Globus pallidus (tissue), 1 donor: ENCODE measurements at places on chromosomes 1 and 21.

DNA sequence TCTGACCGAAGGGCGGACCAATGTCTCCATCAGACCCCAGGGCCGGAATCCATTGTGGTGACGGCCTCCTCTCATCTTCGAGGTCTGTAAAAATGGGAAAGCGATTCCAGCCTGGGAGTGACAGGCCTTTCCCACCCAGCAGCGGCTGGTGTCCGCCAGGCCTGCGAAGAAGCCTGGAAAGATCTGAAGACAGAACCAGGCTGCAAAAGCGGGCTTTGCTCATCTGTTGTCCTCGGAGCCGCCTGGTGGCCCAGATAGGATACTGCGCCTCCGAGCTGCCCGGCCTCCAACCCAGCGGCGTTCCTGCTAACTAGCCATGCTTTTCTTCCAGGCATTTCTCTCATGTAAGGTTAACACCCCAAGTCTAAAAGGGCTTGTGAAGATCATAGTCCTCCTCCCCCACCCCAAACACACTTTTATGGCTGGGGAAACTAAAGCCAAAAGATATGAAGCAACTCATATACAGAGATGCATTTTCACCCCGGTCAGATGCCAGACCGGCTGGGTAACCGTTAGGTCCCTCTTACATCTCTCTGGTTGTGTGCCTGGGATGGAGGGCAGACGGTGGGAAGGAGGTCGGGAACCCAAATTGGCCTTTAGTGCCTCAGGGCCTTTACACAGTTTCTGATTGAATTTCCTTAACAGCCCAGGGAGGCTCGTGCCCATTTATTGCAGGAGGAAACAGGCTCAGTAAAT, 1.9 kb upstream of the DHRS3 start:
- peak; percentile 79 for DNase-seq

GRCh38 chr1:175689396-175689795, 54.0 kb downstream of the TNR start:
- no peak for DNase-seq

- no peak for DNase-seq
Observed at GRCh38 chr1:35555601-35556477, 1.4 kb downstream of the KIAA0319L start.

- no peak for DNase-seq
Observed at GRCh38 chr1:154582885-154583284, 15.3 kb downstream of the CHRNB2 start.

GRCh38 chr1:24221246-24221645, 34.2 kb upstream of the IFNLR1 start:
- DNase-seq = no peak

DNA sequence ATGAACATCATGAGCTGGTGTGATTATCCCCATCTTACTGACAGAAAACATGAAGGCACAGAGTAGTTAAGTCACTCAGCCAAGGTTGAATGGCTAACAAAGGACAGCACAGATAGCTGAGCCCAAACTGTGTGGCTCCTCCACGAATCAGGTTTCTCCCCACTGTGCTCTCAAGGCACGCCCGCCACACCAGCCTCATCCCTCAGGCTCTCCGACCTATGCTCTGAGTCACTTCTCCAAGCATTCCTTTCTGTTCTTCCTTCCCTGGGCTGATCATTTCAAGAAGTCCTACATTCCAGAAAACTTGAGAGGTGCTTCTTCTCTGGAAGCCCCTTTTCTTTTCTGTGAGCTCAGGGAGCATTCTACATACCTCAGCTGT, 25.3 kb upstream of the SDC3 start:
- DNase-seq = no peak

DNA sequence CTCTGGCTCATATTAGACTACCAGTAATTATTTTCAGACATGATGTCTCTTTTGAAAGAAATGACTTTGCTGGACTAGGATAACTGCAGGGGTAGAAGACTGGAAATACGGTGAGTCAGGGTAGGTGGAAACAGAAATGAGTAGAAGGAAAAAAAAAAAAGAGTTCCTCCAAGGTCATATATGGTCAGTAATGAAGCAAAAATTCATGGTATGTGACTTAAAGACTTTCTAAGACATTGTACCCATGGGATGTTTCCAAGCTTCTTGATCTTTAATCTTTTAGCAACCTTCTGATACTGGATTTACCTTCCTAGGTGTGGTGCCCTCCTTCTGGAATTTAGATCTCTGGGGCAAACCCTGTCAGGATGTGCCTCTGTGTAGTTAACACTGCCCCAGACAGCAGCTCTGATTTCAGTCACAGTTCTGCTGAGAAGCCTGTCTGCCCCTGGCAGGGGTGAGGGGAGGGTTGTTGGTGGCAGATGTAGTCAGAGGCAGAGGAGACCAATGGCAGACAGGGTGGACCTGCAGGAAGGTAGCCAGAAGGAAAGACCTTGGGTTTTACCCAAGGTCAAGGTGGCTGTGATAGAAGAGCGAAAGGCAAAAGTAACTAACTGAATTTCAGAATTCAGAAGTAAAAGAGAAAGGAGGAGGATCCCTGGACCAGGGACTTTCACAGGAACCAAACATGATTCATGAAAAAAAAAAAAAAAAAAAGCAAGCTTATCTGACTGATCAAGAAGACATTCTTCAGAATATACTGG, 44.1 kb upstream of the BCL10 start:
- no peak for DNase-seq

DNA sequence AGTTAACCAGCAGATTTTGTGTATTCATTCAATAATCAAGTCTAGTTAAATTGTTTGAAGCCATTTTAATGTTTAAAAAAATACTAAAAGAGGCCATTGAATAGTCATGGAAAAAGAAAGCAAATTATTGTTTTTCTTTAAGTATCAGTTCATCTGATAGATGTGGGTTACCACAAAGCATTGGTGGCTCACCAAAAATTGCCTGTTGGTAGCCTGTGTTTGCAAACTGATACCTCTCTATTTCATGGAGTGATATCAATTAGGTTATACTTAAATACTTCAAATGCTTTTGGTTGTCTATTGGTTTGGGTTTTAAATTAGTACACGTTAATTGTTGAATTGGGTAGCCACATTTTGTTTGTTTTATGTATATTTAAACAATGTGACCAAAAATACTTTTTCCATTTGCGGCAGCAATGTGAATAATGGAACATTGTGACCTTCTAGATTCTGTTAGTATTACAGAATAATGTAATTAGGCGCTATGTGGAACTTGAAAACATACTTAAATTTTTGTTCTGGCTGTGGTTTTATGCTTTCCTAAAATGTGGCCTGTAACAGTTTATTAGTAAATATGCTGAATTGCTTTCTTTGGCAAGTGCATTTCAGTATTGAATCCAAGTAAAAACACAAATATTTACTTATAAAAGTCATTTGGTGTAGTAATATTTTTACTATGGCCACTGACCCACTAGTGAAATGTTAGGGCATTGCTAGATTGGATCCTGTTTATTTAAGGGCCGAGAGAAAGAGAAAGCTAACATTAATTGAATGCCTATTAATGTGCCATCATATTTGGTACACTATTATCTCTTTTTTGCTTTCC, 37.1 kb upstream of the NBL1 start:
- DNase-seq = no peak

DNA sequence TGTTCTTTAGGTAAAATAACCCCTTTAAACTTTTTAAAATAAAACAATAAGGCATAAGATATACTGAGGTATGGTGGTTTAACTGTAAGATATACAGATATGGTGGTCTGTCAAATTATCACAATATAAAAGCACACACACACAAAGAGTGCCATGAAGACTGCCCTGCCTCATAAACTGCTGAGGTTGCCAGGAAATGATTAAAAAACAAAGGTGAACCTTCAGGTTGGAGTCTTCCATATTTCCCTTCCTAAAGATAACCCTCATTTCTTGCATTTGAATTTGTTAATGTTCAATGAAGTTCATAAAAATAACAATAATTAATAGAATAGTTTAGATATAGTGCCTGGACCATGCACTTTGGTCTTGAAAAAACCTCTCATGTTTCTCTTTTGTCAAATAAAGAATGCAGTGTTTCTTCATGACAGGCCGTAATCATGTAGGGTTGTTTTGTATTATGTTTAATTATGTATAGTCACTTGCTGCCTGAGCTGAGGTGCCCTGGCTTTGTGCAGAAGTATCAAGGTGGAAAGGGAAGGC, 123.6 kb upstream of the B3GALT2 start:
- no peak for DNase-seq

DNA sequence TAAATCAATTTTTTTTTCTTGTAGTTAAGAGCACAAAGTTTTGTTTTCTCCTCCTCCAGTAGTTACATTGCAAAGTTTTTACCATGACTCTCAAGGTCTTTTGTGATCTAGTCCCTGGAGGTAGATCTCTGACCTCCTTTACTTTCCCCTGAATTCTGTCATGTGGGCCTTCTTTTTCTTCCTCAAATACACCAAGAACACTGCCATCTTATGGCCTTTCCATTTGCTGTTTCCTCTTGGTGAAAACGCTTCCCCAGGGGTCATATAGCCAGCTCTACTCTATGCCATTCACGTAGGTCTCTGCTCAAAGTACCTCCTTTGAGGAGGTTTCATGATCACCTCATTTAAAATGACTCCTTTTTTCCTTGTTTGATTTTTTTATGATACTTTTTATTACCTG, 2.7 kb downstream of the DDX20 start:
- DNase-seq = no peak

- no peak for DNase-seq
Observed at GRCh38 chr1:23273450-23274133, 56.3 kb upstream of the HTR1D start.

GRCh38 chr1:238673561-238673960, 712.8 kb upstream of the CHRM3 start:
- no peak for DNase-seq

GRCh38 chr1:179169616-179170467, 59.6 kb downstream of the ABL2 start:
- no peak for DNase-seq

DNA sequence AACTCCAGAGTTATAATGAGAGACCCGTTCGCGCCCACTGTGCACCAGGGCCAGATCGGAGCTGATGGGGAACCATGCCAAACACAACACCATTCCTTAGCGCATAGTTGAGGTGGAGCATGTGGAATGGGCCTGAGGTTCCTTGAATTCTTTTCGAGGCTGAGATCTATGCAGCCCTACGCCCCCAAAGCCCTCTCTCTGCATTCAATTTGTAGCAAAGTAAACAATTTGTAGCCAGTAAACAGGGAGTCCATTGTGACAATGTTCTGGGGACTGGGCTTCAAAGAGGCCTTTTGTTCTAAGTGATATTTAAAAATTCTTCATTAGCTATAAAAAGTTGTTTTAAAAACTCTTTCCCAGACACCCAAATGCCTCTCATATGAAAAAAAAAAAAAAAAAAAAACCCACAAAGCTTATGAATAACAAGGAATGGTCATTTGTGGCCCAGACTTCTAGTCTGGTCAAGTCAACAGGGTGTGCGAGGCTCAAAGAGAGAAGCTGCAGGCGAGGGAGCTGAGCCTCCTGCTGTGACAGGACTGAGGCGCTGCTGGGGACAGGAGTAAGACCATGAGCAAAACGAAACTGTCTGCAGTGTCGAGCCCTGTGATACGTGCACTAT, 30.6 kb upstream of the KCNE2 start:
- DNase-seq = no peak

DNA sequence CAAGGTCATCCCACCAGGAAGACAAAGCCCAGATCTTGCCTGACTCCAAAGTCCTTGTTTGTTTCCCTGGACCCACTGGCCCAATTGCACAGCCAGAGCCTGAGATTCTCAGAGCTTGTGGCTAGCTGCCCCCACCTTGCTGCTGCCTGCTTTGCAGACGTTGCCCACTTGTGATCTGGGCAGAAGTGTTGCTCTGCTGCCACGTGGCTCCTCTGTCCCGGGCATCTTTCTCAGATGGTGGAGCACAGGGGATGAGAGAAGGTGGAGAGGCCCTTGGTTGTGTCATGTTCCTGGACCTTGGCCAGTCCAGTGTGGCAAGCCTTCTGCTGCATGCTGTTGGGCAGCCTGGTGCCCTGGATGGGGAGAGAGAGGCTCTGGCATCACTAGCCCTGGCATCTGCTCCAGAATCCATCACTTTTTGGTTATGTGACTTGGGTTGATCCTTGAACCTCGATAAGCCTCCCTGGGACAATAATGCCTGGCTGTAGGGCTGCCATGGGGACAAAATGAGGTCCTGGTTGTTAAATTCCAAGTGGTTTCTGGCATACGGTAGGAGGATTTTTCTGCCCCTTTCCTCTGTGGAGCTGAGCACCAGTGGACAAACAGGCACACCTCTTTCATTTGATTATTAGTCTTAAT, 1.5 kb upstream of the NR0B2 start:
- no peak for DNase-seq
